ENCODE measurements at places on chromosomes 13 and 19.

DNA sequence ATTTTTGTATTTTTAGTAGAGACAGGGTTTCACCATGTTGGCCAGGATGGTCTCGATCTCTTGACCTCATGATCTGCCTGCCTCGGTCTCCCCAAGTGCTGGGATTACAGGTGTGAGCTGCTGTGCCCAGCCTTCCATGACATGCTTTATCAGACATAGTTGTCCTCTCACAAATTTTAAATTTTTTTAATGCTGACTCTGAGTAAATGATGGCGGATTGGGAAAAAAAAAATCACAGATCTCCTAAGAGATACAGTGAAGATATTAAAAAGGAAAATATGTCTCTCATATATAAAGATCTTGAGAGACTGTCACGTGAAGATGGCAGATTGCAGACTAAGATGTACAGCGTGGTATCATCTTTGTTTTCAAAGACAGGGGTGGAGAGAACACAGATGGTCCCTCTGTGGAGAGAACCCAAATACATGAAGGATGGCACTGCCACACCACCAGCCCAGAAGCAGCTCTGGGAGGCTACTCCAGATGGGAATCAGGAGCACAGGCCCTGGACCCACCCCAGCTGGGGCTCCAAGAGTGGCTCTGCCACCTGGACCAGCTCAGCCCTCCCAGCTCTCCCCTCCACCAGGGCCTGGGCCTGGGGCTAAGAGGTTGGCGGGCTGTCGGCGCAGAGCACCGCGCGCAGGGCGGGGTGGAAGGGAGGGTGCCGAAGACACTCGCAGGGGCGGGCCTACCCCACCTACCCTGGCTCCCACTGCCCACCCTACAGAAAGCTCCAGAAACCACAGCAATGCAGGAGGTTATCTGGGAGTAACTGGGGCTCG lies 20.0 kb upstream of the CCNP start:
- DNase-seq: no peak

DNA sequence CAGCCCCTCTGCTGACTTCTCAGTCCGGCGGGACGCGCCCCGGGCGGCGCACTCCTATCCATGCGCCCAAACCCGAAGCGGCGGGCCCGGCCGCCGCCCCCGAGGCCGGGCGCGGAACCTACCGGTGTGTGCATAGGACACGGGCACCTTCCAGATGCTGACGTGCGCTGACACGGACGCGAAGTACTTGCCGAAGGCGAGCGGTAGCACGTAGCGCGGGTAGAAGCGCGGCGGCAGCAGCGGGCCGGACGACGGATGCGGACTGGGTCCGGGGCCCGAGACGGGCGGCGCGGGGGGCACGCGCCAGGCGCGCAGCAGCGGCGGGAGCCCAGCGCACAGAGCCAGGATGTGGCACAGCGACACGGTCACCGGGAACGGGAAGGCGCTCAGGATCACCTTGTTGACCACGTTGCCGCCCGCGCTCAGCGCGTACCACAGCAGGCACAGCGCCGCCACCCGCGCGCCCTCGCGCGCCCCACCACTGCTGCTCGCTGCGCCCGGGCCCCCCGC lies 338 bp downstream of the SLC35E1 start:
- peak; percentile 44 for DNase-seq

GRCh38 chr19:36973844-36974195 lies 57.7 kb downstream of the ZNF568 start:
- no peak for DNase-seq

- DNase-seq: no peak
Measured at GRCh38 chr19:6568816-6569215, 22.1 kb downstream of the CD70 start.

DNA sequence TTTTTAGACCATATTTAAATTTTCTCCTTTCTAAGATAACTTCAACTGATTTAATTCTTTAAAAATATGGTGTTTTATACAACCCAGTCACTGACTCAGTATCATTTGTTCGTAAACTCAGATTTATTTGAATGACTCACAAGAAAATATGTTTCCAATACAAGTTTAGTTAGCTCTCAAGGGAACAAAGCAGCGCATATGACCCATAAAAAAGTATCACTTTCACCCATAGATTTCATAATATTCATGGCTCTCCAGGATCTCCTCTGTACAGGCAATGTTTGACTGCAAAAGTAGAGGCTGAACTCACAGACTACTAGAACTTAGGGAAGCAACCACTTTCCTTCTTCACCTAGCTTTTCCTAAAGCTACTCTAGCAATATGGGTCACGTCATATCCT lies 405.6 kb upstream of the PCDH9 start:
- DNase-seq: no peak

DNA sequence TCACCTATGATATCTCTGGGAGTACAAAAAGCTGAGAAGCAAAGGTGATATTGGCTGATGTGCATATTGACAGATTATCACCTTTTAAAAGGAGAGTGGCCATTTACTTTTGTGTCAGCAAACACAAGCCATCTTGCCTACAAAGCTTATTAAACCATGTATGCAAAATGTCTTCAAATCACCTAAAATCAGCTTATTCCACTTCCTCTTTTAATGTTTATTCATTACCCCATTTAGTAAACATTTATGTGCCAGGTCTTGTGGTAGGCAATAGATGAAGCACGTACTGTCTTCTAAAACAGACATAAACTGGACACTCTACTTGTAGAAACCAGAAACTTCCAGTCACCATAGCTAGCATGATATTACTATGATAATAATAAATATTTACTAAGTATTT lies 354.6 kb downstream of the RBM26 start:
- DNase-seq: no peak

GRCh38 chr19:4338441-4339355 lies at the start of gene STAP2:
Gene STAP2 (minus strand): TSS chr19:4338827. CDS start chr19:4338753, 74 bp downstream.
- DNase-seq: no peak

DNA sequence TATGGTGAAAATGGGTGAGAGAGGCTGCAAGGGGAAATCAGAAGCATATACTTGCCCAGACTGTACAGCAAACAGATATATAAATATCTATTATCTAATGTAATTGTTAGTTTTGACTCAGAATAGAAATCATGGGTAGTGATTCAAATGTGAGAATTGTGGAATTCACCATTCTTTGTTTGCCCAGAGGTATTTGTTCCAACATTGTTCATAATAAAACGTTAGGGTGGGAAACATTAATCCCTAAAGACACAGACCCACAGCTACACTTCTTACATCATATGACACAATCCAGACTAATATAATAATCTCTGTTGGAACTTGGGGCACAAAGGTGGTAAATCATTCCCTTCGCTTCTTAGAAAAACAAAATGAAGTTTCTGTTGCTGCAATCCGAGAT lies 646.5 kb upstream of the SLITRK6 start:
- no peak for DNase-seq

DNA sequence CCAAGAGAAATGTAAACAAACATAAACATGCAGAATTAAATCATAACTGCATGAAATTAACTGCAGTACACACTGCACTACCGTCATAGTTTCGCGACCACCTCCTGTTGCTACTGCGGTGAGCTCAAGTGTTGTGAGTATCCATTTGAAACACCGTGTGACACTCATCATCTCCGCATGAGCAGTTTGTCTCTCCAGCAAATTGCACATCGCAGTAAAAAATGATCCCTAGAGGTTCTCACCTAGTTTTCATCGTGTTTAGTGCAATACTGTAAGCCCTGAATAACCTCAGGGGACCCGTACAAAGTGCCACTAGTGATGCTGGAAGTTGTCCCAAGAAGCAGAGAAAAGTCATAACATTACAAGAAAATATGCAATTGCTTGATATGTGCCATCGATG lies 147.7 kb downstream of the DPF1 start:
- no peak for DNase-seq

DNA sequence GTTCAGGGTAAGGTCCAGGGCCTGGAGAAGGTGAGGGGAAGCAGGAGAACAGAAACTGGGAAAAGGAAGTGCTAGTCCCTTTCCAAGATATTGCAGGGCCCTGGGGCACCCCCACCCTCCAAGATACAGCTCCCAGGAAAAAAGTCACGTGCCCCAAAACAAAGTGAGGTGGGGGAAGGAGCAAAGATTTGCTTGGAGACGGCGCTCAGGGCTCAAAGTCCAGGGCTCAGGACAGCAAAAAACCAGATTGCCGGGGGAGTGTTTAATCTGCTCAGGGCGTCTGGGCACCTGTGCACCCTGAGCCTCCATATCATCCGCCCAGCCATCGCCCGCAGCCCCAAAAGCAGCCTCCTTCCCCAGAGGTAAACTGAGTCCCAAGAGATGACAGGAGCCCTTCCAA lies 6.3 kb downstream of the SMIM24 start:
- DNase-seq: no peak

DNA sequence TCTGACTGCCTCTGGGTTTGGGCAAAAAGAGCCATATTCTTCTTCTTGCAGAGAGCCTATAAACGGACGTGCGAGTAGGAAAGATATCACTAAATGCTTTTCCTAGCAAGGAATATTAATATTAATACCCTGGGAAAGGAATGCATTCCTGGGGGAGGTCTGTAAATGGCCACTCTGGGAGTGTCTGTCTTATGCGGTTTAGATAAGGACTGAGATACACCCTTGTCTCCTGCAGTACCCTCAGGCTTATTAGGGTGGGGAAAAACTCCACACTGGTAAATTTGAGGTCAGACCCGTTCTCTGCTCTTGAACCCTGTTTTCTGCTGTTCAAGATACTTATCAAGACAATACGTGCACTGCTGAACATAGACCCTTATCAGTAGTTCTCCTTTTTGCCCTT lies 763.8 kb downstream of the SLITRK5 start:
- no peak for DNase-seq

- DNase-seq: peak; percentile 97
Measured at GRCh38 chr13:114281351-114282040, at the start of gene UPF3A. Gene UPF3A (plus strand): TSS chr13:114281601. CDS start chr13:114281640, 39 bp downstream.

- DNase-seq: no peak
Measured at GRCh38 chr13:52842441-52842840, 6.0 kb downstream of the PCDH8 start.

GRCh38 chr13:24610956-24611355 lies 69.3 kb upstream of the ATP12A start:
- no peak for DNase-seq

- DNase-seq: no peak
Measured at GRCh38 chr19:12194827-12195731, 32.2 kb downstream of the ZNF136 start.

GRCh38 chr19:17765069-17765618 lies 13.9 kb downstream of the FCHO1 start:
- no peak for DNase-seq

DNA sequence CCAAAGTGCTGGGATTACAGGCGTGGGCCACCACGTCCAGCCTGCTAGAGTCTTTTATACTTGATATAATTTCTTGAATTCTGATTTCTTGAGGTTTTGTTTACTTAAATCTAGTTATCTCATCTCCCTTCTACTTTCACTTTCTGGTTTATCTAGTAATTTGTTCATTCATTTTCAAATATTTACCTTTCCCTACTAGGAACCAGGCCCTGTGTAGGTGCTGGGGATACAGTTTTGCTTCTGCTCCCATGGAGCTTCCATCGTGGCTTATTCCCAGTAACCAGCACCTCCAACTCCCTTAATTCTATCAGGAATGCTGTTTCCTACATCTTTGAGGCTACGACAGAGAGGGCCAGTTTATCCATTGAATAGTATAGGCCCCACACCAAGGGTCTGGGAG lies 24.1 kb upstream of the TRIM13 start:
- no peak for DNase-seq

DNA sequence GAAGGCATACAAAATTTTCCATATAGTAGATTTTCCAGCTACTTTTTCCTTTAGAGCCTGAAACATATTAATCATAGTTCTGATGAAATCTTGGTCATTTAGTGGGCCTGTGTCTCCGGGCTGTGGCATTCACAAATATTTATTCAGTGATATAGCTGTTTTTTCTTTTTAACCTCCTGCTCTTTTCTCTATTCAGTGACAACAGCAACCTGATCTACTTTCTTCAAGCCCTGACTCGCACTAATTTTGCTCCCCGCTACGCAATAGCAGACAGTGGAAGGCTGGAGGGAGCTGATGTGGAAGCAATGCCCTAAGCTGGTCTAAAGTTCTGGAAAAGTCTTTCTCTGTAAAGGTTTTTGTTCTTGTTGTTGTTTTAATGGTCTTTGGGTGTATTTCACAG lies 289.7 kb downstream of the SLITRK6 start:
- DNase-seq: no peak

GRCh38 chr19:50959731-50960500 lies 7.1 kb upstream of the KLK5 start:
- no peak for DNase-seq

GRCh38 chr13:79336966-79337365 lies 69.1 kb downstream of the RBM26 start:
- no peak for DNase-seq

DNA sequence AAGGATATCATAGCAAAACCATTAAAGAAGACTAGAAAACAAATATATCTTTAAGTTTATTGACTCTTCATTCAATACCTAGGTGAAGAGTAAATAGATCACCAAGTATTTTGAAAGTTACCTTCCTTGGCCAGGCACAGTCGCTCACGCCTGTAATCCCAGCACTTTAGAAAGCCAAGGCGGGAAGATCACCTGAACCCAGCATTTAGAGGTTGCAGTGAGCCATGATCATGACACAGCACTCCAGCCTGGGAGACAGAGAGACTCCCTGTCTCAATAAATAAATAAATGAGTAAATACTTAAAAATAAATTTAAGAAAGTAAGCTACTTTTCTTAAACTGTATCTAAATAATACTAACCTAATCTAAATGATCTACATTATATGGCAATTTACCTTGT lies 8.9 kb upstream of the WBP4 start:
- no peak for DNase-seq

GRCh38 chr13:33119856-33120543 lies 103.8 kb downstream of the KL start:
- peak; percentile 21 for DNase-seq

GRCh38 chr13:33633701-33634545 lies 184.0 kb upstream of the RFC3 start:
- no peak for DNase-seq

- DNase-seq: no peak
Measured at GRCh38 chr13:49810567-49811526, 18.4 kb upstream of the KPNA3 start.

- peak; percentile 7 for DNase-seq
Measured at GRCh38 chr19:29450812-29451211, 75.0 kb upstream of the VSTM2B start.
